NCI-H2107 (cell line): ENCODE measurements at places on chromosomes 7 and 10.

- no peak for DNase-seq
Measured at GRCh38 chr10:8473205-8473604, 418.7 kb downstream of the GATA3 start.

GRCh38 chr10:49534670-49535381, 4.1 kb downstream of the ERCC6 start:
- no peak for DNase-seq

- no peak for DNase-seq
Measured at GRCh38 chr7:142962991-142963390, 828 bp upstream of the KEL start.

DNA sequence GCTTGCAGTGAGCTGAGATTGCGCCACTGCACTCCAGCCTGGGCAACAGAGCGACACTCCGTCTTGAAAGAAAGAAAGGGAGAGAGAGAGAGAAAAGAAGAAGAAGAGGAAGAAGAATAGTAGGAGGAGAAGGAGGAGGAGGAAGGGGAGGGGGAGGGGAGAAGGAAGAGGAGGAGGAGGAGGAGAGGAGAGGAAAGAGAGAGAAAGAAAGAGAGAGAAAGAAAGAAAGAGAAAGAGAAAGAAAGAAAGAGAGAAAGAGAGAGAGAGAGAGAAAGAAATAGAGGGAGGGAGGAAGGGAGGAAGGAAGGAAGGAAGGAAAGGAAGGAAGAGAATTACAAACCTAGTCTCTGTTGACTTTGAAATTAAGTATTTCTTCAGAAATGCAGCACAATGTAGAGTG, 7.8 kb upstream of the SRPK2 start:
- DNase-seq: no peak

DNA sequence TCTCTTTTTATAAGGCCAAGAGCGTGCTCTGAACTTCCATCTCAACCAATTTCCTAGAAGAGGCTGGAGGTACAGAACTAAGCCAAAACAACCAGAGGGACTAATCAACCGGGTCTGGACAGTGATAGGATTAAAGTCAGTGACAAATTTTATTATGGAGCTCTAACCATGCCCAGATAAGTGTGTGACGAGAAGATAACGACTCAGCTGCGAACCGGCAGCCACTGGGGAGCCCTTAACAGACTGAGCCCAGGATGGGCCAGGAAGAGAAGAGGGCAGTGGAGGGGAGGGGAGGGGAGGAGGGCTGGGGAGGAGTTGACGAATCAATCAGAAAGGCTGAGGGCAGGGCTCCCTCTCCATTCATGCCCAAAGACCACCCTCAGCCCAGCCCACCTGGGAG, 119.9 kb downstream of the PLXNA4 start:
- DNase-seq: no peak

DNA sequence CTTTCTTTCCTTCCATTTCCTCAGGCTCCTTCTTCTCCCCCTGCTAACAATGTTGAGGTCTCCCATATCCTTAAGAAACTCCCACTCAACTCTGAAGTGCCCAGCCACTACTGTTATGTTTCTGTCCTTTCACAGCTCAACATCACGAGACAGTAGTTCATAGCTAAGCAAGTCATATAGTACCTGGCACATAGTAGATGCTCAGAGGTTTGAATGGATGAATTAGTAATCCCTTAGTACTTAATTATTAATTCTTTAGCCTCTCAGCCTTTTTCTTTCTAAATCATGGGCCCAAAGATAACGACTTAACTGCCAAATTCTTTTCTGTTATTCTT, 22.6 kb downstream of the CSGALNACT2 start:
- no peak for DNase-seq

DNA sequence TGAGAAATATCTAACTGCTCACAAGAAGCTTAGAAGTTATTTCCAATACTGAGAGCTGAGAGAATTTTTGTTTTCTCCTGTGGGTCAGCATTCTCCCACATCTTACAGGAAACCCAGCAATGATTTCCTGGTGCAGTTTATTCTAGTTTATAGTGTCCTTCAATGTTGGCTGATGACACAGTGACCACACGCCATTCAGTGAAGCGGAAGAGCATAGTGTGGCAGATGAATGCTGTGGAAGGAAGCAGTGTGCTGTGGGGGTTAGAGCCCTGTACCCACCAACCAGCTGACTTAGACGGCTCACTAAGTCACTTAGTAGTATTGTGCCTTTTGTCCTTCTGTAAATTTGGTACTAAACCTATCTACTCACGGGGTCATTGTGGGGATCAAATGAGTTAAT, 1.4 kb upstream of the TMEM26 start:
- no peak for DNase-seq

GRCh38 chr10:112955582-112956421, 5.8 kb downstream of the TCF7L2 start:
- DNase-seq: no peak

DNA sequence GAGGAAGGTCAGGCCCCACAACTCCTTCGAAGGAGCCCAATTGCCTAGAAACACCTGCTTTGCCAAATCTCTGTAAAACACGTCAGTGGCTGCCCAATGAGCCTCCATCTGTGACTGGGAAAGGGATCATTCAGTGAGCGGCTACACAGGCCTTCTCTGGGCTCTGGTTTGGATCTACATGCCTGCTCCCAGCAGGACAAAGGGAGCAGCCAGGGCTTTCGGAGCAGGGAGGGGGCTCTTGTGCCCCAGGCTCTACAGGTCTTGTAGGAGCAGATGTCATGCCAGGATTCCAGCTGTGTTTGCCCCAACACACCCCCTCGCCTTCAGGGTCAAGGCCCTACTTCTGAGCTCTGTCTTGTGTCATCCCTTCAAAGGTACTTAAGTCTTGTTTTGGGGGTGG, 73.5 kb downstream of the CLEC2L start:
- DNase-seq: no peak
